ENCODE measurements at places on chromosomes 11 and 22.

GRCh38 chr11:59265735-59266134 lies 53.0 kb upstream of the MPEG1 start:
- DNase-seq = no peak

DNA sequence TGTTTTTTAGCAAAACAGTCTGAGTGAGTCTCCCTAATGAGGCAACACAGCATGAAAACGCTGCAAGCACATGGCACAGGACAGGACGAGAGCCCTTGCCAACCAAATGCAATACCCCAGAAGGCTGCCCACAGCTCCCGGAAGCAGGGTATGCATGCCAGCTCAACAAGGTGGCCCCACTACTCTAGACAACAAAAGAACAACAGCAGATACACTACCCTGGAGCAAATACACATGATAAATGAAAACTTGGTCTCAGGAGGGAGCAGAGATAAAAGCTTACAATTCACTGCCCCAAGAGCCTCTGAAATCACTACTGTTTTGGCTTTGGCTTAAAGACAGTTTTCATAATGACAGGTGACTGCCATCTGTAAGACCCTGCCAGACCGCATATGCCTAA lies 785.4 kb upstream of the API5 start:
- no peak for DNase-seq

- DNase-seq = no peak
Observed at GRCh38 chr11:83044958-83045712, 26.6 kb downstream of the RAB30 start.

DNA sequence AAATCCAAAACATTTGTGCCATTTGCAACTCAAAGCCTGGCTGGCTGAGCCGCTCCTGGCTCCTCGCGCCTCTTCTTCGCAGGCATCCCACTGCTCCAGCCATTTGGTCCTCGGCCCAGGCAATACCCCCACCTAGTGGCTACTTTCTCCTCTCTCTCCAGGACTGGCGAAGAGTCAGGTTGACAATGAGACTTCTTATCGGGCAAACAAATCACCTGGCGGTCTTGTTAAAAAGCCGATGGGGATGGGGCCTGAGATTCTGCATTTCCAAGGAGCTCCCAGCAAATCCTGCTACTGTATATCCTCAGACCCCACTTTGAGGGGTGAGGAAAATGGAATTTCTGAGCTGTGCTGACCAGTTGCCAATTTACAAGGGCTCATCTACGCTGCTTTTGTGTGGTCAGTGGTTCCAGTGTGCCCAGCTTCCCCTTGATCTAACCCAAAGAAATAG lies 89.0 kb downstream of the ISX start:
- DNase-seq = no peak

- DNase-seq = no peak
Observed at GRCh38 chr11:115699733-115700132, 195.5 kb upstream of the CADM1 start.

GRCh38 chr22:46502440-46503175 lies 34.8 kb downstream of the CELSR1 start:
- DNase-seq = no peak
